T-helper 1 cell (primary cell): ENCODE measurements at places on chromosomes 16 and 17.

- no peak for DNase-seq
Observed at GRCh38 chr16:12775656-12776236, 27.9 kb downstream of the CPPED1 start.

DNA sequence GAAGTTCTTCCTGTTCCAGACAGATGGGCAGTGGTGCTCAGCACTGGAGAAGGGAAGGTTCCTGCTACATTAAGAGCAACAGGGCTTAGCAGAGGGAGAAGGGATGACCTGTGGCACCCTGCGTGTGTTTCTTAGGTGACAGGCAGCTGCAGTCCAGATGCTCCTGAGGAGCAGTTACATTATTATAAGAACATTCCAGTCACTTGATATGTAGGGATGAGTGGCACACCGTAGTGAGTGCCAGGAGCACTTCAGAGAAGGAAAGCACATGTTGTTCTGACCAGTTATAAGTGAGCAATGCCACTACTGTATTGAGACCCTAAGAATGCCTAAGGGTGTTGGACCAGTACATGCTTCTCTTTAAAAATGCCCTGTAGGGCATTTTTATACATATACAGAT is 39.9 kb upstream of the MRC2 start:
- no peak for DNase-seq

- DNase-seq, result no peak
Observed at GRCh38 chr17:13544765-13545164, 57.0 kb downstream of the HS3ST3A1 start.

DNA sequence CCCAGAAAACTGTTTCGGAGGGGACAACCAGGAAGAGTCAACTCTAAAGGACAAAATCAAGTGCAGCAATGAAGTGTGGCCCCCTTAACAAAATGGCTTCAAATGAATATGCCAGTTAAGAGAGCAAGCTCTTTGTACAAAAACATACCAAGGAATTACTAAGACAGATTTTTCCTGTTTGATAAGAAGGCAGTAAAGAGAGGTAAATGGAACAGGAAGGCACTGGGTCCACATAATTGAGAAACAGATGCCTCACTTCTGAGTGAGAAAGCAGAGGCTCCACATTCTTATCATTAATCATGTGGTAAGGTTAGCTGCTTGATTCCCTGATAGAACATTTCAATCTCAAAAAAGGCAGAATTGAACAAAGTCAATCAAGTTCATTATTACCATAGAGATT is 44.9 kb downstream of the MBTD1 start:
- no peak for DNase-seq

DNA sequence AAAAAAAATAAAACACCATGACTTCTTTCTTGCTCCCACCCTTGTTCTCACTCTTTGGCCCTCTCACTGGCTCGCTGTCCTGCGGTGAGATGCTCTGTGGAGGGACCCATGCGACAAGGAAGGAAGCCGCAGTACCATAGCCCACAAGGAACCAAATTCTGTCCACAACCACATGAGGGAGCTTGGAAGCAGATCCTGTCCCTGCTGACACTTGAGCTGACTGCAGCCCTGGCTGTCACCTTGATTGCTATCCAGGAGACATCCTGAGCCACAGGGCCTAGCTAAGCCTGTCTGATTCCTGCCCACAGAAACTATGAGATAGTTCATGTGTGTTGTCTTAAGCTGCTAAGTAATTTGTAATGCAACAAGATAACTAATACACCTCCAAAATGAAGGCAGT is 4.8 kb upstream of the MT2A start:
- no peak for DNase-seq

DNA sequence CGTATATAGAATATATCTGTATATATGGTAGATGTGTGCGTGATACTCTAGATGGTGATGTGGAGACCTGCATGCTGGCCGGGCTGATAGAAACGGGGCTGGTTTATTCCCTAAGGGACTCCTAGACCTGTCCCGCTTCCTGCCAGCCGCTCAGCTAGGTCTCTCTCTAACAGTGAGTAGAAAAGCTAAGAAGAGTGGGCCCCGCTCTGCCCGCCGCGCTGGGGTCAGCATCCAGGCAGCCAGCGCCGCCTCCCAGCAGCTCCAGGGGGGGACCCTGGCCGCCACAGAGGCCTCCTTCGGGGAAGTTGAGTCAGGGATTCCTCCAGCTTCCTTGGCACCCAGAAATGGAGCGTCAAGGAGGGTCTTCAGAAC is 9.4 kb downstream of the CYGB start:
- DNase-seq, result no peak

- no peak for DNase-seq
Observed at GRCh38 chr17:74663561-74663960, 40.0 kb upstream of the CD300E start.

DNA sequence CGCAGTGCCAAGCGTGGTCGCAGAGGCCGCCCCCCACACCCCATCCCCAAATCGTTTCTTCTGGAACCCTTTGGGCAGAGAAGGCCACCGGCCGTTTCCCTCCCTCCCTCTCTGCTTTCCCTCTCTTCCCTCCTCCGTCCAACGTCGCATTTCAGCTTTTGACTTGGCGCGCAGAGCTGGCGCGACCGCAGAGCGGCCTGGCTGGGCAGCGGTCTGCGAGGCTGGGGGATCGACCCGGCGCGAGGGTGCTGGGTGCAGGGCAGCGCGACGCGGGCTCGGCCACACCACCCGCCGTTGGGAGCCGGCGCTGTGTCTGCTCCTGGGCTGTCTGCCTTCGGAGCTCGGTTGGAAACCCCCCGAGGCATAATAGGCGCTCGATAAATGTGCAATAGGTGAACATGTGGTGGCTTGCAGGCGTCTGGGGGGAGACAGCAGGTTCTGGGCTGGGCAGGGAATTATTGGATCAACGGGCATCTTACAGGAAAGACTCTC is 2.8 kb upstream of the NTN3 start:
- DNase-seq, result no peak

DNA sequence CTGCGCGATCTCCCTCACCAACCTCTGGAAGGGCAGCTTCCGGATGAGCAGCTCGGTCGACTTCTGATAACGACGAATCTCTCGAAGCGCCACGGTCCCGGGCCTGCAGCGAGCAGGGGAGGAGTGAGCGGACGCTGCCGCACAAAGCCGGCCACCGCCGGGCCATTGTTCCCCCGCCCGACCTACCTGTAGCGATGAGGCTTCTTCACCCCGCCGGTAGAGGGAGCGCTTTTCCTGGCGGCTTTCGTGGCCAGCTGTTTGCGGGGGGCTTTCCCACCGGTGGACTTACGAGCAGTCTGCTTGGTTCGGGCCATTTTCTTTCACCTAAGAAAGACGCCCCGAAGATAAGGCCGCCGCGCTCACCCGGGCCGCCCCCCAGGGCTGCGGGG is 5.8 kb upstream of the UNK start:
- peak; percentile 69 for DNase-seq

DNA sequence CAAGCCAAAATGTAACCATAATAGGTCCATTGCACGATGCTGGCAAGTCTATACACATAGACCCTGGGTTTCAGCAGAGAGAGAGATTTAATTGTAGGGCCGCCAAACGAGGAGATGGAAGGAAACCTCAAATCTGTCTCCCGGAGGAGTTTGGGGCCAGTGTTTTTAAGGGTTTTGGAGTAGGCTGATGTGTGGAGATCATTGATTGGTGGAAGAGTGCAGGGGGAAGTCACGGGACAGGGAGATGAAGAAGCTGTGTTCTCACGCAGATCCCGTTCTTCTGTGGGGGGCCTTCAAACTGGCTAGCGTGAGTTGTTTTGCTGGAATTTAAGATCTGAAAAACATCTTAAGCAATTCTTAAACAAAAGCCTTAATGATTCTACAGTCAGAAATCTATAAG is 84.8 kb downstream of the KATNIP start:
- no peak for DNase-seq

DNA sequence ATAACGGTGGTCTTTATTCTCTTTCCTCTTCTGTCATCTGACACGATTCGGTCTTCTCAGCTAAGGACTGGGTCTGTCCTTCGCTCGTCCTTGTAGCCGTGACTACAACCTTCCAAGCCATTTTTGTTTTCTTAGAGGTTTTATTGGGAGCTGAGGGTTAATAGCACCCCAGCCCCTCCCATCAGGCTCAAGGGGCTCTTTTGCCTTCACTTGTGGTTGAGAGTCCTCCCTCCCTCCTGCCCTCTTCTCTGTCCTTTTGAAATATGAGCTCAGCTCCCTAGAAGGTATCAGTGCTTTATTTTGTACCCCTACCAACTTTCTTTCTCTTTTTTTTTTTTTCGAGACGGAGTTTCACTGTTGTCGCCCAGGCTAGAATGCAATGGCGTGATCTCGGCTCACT is 24.7 kb downstream of the SOCS3 start:
- DNase-seq, result no peak

- peak; percentile 26 for DNase-seq
Observed at GRCh38 chr17:1865252-1866037, 35.6 kb downstream of the RPA1 start.

GRCh38 chr16:89350701-89351380 is 133.3 kb downstream of the ZNF778 start:
- no peak for DNase-seq

DNA sequence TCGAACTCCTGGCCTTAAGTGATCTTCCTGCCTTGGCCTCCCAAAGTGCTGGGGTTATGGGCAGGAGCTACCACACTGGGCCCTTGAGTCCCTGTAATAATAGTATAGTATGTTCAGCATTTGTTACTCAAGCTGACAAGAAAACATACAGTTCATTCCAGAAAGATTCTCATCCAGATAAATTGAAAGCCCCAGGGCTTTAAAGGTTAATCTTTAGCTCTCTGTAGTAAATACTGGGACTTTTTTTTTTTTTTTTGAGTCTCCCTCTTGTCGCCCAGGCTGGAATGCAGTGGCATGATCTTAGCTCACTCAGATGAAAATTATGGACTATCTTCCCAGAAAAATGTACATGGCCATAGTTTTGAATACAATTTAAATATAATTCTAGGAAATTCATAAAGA is 11.0 kb downstream of the BRCA1 start:
- DNase-seq, result no peak

DNA sequence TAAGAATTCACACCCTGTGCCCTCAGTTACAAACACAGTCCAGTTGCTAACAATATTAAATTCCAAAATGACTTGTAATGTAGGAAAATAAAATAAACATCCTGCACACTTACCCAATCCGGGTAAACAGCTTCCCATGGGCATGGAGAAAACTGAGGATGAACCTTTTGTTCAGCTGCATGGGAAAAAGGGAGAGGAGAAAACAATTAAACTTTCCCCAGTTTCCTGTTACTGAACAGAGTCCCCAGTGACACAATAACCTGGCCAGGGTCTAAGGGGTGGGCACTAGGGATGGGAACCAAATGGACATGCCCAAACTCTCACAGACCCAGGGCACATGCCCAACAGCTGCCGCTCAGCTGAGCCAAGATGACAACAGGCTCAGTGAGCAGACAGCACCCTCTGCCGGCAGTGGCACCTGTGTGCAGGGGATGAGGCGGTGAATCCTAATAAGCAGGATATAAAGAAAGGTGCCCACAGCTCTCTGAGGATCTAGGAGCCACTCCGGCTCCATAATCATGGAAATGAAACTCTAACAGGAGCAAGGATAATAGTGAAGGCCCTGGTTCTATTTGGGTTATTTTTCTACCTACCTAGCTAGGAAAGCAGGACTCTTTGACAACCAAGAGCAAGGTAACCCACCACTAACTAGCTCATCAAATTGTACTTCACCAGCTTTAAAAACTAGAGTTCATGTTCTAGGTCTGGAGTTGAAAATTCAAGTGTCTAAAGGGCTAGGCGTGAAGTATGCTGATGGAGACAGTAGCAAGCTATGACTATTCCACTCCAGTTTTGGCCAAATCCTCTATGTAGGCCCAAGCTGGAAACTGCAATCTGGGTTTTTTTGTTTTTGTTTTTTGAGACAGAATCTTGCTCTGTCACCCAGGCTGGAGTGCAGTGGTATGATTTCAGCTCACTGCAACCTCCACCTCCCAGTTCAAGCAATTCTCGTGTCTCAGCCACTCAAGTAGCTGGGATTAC is 58.8 kb downstream of the SMG6 start:
- DNase-seq, result peak; percentile 60

GRCh38 chr16:74611721-74612120 is 4.8 kb upstream of the GLG1 start:
- no peak for DNase-seq

- DNase-seq, result no peak
Observed at GRCh38 chr17:78925662-78926555, 722 bp upstream of the TIMP2 start.

DNA sequence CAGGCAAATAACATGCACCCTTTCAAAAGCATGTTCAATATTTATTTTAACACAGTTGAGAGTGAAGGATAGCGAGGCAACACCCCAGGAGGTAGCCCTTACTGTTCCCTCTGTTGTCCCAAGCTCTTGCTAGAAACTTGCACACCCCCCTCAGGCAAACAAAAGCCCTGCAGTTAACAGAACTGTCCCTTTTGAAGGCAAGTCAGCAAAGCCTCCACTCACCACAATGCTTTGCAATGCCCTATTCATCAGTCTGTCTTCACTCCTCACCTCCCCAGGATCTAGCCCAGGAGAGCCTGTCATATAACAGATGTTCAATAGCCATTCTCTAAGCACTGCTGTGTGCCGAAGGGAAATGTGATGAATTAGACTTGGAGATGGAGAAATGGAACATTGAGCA is 3.5 kb upstream of the CNEP1R1 start:
- DNase-seq, result no peak

DNA sequence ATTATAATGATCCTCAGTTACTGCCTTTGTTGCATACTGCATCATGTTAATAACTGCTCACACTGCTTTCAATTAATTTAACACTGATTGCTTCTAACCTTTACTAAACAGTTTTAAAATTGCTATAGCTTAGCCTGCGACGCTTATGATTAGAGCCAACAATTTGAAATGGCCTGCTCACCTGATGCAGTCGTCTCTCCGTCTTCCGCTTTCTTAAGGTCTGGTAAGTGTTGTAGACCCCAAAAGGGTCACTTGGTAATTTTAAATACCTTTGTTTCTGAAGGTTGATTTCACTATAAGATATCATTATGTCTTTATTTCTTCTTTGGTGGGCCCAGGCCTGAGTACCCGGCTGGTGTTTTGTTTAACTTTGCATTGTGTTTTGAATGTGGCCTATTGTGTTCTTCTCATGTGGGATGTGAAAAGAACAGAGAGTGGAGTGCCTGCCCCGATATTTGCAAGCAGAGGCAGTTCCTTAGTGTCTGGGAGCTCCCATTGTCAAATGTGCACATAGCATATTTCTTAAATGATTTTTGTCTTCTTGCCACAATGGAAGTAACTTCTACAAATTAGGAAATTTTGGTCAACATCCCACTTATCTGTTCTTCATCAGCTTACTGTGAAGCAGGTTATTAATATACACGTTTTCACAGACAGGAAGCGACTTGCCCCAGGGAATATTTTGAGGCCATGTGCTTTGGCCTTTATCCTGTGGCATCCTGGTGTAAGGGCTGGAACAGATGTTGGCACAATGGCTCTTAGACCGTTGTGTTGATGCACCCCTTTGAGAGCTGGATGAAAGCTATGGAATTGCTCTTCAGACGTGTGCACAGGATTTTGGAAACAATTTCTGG is 2.9 kb downstream of the PHKB start:
- no peak for DNase-seq

GRCh38 chr17:44094701-44095387 is 24.3 kb downstream of the G6PC3 start:
- no peak for DNase-seq

GRCh38 chr17:52738791-52739190 is 580.3 kb upstream of the CA10 start:
- DNase-seq, result no peak
